Memory B cell (primary cell): ENCODE measurements at places on chromosomes 12 and 14.

- DNase-seq = no peak
Measured at GRCh38 chr14:32171469-32171868, 30.4 kb upstream of the RNU6-7 start.

GRCh38 chr14:58189176-58189575 is 10.8 kb upstream of the ACTR10 start:
- DNase-seq = no peak

DNA sequence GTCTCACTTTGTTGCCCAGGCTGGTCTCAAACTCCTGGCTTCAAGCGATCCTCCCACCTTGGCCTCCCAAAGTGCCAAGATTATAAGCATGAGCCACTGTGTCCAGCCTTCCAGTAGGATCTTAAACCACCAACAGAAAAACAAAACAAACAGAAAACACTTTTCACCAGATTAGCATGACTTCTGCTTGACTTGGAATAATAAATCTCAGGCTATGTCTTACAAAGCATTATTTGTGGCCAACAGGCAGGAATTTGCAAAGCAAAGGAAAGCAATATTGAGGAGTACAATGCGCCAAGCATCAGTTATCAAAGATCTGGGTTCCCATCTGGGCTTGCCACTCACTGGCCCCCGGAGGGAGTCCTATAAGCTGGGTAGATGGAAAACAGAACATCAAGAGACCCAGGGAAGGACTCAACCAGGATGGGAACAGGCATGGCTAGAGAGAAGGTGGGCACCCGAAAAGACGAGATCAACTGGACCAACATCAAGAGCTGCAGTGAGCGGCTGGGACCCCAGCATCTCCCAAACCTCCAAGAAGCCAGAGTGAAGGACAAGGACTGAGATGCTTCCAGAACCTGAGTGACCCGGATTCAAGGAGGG is 101.2 kb downstream of the TMEM30B start:
- no peak for DNase-seq

DNA sequence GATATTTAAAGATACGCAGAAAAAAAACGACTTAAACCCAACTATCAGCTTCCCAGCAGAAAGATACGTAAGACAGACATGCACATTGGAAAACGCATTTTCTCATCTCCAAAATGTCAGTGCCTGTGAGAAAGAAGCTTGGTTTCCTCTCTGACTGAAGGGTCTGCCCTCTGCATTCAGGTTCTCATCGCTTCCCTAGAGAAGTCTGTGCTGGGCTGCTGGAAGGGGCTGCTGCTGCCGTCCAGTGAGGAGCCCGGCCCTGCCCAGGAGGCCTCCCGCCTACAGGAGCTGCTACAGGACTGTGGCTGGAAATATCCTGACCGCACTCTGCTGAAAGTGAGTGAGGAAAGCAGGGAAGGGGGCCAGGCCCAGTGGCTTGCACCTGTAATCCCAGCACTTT is 4.7 kb upstream of the PFDN5 start:
- DNase-seq = no peak

DNA sequence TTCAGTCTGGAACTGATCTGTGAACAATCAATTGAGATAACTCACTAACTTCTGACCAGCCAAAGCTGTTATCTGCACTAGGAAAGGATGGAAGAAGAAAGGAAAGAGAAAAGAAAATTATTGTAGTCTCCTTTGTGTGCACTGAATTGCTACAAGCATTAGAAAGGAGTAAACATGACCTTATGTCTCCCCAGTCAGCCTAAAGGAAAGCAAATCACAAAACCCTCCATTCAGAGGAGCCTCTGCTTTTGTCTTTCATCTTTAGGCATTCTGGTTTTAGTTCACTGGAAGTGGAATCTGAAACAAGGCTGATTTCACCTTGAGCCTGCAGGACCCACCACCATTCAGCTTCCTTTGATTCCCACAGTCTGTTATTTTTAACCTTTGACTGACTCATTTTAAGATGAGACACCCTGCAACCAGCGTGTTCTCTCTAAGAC is 26.0 kb downstream of the TBX3 start:
- DNase-seq = no peak

DNA sequence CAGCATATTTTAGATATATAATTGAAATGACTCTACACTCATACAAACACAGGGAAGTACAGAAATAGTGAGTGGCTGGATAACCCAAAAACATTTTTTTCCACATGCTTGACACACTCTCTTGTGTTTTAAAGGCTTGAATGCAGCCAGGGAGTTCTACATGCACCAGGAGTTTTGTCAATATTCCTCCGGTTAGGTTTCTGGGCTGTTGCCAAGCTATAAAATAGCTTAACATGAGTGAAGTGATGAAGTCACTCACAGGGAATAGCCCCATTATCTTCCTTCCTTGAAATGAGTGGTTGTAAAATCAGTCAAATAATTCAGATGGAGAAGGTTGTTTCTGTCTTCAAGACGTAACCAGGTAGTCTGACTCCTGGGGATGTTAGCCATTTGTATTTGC is 582.7 kb downstream of the SLC6A15 start:
- DNase-seq = no peak

DNA sequence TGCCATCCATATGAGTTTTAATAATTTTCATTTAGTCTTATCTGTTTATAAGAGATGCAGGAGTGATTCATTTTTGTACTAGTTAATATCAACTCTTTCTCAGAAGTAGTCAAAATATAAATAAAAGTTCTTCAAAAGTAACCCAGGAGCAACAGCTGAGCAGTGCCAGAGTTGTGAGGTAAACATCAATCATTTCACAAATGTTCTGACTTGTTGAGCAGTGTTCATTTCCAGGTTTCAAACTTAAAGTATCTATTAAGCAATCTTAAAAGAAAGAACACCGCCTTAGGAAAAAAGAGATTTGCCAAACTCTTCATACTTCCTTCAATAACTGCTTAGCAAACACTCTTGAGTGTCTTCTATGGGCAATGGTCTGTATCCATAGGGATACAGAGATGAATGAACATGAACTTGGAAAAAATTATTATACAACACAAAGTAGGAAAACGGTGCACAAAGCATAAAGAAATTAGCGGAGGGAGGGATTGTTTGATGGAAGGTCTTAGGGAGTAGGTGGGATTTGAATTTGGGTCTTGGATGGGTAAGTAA is 41.9 kb upstream of the POC1B start:
- no peak for DNase-seq

DNA sequence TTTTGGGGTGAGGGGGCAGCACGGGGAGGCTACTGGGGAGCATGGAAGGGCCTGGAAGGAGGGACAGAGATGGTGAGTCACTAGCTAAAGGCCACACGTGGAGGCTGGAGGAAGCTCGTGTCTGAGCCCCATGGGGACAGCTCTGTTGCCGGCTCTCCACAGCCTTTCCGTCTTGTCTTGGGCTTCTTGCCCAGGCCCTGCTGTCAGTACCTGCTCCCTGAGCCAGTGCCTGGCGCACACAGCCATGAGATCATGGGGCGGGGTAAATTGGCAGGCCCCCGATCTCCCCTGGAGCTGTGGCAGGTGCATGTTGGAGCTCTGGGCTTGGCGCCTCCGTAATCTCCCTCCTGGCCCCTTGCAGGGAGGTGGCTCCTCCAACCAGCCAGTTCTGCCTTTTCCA is 16.1 kb upstream of the KRT80 start:
- no peak for DNase-seq

DNA sequence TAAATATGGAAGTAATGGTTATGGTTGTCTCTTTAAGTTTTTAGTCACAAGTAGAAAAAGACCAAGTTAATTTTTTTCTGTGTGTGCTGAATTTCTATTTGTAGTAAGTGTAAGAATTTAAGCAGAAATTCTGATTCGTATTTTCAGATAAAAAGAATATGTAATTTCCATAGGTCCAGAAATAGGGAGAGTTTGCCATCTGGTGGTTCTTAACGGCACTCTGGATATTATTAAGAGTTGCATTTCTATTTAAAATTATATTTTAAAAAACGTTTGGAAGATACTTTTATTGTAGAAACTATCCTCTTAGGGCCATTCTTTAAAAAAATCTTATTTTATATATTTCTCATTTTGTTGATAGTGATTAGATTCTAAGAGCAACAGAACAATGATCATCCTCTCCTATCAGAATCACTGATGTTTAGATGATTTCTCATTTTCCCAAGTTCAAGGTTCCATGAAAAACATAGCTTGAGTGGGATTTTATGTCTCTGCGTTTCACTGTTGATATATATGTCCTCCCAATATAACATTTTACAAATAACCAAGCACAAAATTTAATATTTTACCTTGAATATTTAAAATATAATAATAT is 88.3 kb downstream of the LRRK2 start:
- no peak for DNase-seq

- no peak for DNase-seq
Measured at GRCh38 chr12:79127271-79127751, 262.7 kb downstream of the SYT1 start.

- no peak for DNase-seq
Measured at GRCh38 chr12:92745856-92746550, 43.2 kb downstream of the PLEKHG7 start.
